Activated naive CD8-positive, alpha-beta T cell treated with anti-CD3 and anti-CD28 coated beads, Interleukin-2, amount 50 U/mL, for 16 hours (primary cell): ENCODE measurements at places on chromosomes 7 and 10.
A peak's percentile ranks its signal among the peaks of the same experiment; 100 is the strongest.

- DNase-seq, result no peak
Measured at GRCh38 chr7:4167385-4167910, 514.6 kb upstream of the FOXK1 start.

GRCh38 chr10:23630376-23630775 is 191.5 kb downstream of the OTUD1 start:
- no peak for DNase-seq

DNA sequence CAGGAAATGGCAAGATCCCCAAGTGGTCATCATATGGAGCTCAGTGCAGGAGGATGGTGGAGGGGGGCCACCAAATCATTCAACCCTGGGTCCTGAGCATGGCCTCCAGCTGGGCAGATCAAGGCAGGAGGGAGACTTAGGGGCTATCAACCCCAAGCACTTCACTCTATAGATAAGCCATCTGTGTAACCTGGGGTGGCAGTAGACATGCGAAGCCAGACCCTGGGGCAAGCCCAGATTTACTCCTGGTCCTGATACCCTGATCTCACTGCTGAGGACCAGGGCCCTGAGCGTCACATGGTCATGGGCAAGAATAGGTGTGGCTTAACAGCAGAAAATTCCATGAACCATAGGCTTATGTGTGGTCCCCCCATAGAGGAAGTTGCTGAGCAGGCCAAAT is 173.0 kb upstream of the ADCY1 start:
- no peak for DNase-seq

GRCh38 chr10:72913287-72913686 is 19.7 kb downstream of the OIT3 start:
- DNase-seq, result no peak

- no peak for DNase-seq
Measured at GRCh38 chr10:113947184-113948041, 93.0 kb downstream of the NHLRC2 start.

- DNase-seq, result no peak
Measured at GRCh38 chr10:49738616-49739360, 23.3 kb downstream of the OGDHL start.

DNA sequence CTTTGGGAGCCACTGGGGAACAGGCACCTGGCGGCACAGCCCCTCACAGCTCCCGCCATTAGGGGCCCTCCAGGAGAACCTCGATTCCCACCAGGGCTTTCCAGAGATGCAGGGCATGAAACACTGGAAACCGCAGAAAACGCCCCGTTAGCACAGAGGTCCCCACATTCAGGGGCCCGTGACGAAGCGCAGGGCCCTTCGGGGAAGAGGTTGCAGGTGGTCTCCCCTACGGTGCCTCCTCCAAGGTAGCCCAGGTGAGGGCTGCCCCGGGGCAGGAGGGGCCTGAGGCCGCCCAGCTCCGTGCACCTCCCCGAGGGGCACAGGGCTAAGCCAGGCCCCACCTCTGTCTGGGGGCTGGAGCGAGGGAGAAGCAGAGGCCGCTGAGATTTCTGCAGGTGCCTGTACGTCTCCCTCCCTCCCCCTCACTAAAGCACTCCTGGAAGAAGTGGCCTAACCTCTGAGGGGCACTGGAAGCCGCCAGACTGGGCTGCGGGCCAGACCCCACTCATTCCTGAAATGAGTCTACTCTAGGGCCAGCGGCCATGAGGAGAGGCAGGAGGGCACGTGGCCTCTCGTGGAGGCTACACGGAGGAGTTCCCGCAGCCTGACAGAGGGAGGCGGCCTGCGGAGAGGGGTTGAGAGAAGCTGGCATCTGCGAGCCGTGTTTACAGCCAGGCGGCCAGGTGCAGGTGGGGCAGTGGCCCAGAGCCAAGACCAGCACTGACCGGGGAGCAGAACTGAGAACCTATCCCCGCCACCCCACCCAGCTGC is 6.9 kb downstream of the PDGFA start:
- DNase-seq, result no peak

DNA sequence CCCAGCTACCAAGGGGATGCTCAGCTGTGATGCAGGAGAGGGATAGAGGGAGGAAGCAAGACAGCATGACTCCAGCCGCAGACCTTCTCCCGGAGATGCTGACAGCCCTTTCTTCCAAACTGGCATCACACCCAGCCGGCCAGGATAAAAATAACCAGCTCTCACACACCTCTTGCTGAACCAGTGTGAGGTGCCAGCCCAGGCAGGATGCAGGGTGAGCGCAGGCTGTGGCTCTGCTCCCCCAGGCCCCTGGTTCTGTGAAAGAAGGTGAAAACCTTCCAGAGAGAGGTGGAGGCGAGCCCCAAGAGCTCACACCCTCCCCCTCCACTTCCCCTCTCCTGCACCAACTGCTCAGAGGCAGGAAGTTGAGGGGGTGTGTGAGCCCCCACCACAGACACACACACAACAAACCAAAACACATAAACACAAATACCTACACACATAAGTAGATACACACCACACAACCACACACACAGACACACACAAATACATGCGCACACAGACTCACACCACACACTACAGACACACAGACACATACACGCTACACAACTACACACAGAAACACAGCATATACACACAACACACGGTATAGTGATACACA is 4.0 kb downstream of the GPR15LG start:
- DNase-seq, result no peak

- DNase-seq, result no peak
Measured at GRCh38 chr10:33363106-33363505, 28.6 kb upstream of the NRP1 start.

DNA sequence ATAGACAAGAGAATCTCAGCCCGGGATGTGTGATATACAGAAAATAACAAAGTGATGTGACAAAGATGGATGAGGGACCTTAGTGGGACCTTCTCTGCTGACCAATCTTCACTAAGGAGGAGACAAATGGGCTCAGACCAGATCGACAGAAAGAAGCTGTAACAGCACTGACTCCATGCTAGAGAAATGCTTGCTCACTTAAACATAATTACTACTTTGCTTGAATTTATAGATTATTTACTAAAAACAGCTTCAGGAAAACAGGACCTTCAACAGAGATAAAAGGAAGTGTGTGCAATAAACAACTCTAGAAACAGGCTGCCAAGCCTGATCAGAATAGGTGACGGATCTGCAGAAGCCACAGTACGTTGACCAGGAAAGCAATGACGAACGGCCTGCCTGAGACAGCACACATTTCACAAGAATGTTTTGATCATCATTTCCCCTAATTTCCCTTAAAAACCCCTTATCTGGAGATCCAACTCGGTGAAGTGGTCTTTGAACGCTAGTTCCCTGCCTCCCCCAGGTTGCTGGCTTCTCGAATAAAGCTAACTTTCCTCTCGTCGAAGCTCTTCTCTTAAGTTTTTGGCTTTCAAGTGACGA is 98.4 kb upstream of the STEAP1B start:
- DNase-seq, result no peak

GRCh38 chr10:22652988-22653481 is 61.3 kb downstream of the PIP4K2A start:
- peak; percentile 15 for DNase-seq

GRCh38 chr10:7474388-7474787 is 63.6 kb upstream of the SFMBT2 start:
- DNase-seq, result no peak

GRCh38 chr7:94875201-94875600 is 32.2 kb upstream of the PPP1R9A start:
- no peak for DNase-seq

DNA sequence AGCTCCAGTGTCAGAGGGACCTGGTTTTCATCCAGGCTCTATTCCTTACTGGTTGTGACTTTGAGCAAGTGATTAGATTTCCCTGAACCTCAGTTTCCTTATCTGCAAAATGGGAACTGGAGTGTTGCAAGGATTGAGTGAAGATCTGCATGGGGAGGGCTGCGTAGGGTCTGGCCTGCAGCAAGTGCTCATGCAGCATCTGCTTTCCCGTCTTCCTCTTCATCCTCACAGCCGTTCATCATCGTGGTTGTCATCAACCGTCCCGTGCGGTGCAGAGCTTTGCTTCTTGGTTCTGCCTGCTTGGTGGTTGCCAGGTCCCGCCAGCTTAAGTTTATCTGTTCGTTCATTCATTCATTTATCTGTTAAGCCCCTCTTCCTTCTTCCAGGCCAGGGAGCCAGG is 135.0 kb downstream of the GRK5 start:
- DNase-seq, result no peak

DNA sequence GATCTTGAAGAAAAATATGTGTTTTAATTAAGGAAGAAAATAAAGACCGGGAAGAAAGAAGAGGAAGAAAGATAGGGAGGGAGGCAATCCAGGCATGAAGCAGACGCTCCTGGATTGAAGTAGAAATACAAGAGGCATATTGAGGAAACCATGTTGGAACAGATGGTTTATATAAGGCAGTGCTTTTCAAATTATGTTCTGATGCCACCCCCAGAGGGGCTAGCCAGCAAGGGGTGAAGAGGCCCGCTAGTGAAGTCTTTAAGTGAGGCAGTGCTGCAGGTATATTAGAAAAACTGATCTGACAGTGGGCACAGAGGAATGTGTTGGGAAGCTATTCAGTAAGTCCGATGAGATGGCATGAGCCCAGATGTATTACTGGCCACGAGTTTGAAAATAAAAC is 40.1 kb downstream of the REEP3 start:
- no peak for DNase-seq

GRCh38 chr10:24415455-24416125 is 206.7 kb downstream of the KIAA1217 start:
- DNase-seq, result no peak

DNA sequence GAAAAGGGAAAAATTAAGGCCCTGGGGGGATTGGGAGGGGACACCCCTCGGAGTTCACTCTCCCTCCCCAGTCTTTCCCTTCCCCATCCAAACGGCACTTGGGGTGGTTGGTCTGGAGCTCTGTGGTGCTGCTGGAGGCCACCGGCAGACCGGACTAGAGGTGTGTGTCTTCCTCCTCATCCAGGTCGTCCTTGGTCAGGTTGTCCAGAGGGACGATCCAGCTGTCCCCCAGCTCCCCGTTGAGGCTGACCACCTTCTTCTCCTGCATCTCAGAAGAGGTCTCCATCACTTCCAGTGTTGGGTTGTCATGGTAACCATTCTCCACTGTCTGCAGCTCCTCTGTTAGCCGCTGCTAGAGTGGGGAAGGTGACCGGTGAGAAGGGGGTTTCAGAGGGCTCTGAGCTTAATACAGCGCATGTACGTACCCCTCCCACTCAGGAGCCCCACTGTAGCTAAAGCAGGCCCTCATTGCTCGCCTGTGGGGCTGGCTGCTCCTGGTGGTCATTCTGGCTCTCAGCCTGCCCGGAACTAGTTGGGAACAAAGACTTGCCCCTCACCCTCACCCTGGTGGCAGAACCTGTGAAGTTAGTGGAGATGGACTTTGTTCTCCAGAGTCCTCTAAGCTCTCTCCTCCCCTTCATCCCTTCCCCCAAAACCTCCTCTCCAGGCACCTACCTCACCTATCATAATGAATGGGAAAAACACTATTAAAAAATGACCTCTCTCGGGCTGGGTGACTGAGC is 52.1 kb downstream of the PODXL start:
- DNase-seq, result no peak

- DNase-seq, result no peak
Measured at GRCh38 chr7:49295146-49295545, 370.8 kb downstream of the CDC14C start.

DNA sequence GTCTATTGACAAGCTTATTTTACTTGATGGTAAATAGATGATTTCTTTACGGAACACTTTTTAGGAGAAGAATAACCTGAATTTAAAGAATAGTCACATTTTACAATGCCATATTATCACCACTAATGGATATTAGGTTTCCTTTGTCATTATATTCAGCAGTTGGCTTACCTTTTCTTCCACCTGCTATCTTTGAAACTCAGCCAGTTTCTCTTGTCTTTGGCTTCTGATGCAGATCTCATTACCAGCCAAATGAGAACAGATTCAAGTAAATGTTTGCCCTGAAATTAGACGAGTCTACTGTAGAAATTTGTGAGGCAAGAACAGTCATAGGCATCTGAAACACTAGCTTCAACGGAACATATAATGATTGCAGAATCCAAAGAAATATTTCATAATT is 85.5 kb upstream of the OIT3 start:
- DNase-seq, result no peak

GRCh38 chr7:111593343-111593742 is 31.1 kb upstream of the IMMP2L start:
- DNase-seq, result no peak

GRCh38 chr10:114064151-114065048 is 20.7 kb downstream of the ADRB1 start:
- DNase-seq, result no peak

DNA sequence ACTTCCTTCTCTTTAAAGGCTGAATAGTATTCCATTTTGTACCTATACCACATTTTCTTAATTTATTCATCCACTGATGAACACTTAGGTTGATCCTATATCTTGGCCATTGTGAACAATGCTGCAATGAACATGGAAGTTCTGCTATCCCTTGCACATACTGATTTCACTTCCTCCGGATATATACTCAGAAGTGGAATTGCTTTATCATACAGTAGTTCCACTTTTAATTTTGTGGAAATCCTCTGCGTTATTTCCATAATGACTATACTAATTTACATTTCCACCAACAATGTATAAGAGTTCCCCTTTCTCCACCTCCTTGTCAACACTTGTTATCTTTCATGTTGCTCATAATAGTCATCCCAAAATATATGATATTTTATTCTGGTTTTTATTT is 312.6 kb downstream of the PLXDC2 start:
- DNase-seq, result no peak

- no peak for DNase-seq
Measured at GRCh38 chr10:110916554-110917346, 2.2 kb downstream of the BBIP1 start.

- DNase-seq, result no peak
Measured at GRCh38 chr10:102743078-102743587, 615 bp upstream of the WBP1L start.

DNA sequence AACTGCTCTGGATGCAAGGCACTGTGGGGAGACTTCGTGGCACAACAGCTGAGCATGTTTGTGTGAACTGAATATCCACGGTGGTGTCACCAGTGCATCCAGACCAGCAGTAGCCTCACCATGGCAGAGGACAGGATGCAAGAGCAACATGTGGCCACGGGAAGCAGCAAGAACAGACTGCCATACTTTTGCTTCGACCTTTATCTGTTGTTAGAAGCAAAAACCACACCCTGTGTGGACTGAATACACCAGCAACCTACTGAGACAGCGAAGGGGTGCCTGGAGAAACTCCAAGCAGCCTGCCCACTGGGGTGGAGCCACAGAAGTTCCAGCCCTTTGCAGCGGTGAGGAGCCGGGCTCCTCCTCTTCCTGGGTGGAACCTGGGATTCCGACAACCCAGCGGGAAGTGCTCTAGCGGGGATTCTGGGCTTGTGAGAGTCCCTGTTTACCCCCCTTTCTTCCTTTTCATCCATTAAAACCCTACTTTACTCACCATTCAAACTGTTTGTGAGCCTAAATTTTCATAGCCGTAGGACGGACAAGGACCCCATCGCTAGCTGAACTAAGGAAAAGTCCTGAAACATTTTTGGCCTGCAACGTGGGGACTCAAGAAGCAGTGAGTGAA is 584.9 kb downstream of the GRM8 start:
- DNase-seq, result no peak

- DNase-seq, result no peak
Measured at GRCh38 chr7:135160098-135160857, 10.2 kb downstream of the CYREN start.

DNA sequence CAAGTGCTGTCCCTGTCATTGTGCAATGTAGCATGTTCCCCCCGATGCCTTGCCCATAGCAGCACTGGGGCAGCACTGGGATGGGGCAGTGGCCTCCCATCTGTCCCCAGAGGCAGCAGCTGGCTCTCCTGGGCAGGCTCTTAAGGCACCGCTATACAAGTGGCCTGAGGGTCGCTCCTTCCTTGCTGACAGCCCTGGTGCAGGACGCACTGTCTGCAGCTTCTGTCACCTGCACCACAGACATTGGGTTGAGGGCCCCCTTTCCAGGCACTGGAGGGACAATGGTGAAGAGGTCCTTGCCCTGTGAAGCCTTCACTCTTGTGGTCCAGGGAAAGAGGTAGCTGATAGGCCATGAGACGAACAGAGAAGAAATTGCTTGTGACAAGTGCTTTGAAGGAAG is 10.6 kb downstream of the CPSF4 start:
- no peak for DNase-seq
